ENCODE measurements at places on chromosomes 4 and X.
A peak's percentile ranks its signal among the peaks of the same experiment; 100 is the strongest.

- DNase-seq: peak; percentile 50
Observed at GRCh38 chr4:146495269-146495668, 26.5 kb downstream of the SLC10A7 start.

DNA sequence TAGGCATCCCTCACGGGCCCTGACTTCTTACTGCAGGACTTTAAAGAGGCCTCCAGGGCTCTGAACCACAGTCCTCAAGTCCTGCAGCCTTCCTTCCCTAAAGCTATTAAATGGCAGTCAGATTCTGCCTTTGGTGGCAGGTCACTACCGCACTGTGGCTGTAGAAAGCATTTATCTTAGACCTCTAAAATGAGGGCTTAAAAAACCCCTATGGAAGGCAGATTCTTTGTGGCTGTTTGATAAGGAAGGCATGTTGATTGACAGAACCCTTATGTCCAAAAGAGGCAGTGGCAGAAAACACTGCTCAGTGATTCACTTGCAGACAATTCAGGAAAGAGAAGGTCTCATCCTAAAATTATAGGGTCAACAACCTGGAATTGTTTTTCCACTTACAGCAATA is 79.2 kb downstream of the FBXL5 start:
- DNase-seq: no peak

DNA sequence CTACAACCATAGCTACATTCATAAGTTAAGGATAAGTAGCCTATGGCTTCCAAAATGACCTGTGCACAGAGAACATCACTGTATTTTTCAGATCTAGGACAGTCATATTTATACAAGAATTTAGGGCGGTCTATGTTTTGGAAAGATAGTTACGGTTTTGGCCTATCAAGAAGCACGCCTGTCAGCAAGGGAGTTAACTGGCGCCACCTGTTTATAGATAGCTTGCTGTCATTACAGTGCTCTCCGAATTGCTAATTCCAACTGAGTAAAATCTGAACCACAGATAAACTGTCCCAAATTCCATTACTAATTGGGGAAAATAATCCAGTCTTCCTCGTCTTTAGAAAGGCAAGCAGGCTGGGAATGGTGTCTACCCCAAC is 646 bp downstream of the ABCB7 start:
- DNase-seq: peak; percentile 9

DNA sequence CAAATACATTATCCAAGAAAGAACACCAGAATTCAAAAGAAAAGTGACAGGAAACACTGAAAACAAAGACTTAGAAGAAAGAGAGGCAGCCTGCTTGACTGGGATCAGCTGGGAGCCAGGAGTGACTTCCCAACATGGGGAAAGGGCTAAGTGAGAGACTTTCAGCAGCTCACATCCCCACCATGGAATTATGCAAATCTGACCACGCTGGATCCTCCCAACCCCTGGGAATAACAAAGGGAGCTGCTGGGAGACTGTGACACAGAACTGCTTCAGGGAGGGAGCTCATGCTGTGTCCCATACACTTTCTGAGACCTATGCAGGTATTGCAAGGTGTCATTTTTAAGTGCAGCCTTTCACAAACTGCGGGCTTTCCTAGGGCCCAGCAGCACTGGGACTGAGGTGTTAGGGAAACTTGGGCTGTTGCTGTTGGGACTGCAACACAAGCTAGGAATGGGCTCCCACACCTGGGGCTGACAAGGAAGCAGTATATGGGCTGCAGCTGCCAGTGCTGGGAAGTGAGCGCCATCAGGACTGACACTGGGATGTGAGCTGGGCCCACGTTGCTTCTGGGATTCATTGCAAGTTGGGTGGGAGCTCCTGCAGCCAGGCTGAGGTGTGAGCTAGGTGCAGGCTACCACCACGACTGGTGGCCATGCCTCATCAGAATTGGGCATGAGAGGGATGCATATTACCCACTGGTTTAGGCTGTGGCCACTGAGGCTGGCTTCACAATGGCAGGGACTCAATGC is 139.1 kb downstream of the KDR start:
- DNase-seq: no peak

- DNase-seq: no peak
Observed at GRCh38 chr4:35087218-35087617, 1157.1 kb downstream of the ARAP2 start.

DNA sequence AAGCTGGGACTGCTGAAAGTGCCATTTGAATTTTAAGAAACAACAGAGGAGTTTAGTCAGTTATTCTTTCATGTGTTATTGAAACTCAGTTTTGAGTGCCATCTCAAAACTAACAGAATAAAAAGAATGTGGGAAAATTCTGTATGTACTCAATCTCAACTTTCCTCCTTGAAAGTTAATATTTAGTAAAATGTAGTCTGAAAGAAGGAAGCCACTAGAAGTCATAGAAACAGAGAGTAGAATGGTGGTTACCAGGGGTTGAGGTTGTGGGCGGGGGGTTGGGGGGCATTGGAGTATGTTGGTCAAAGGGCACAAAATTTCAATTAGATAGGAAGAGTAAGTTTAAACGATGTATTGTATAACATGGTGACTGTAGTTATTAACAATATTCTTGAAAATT is 628.3 kb upstream of the MAGEB2 start:
- DNase-seq: no peak

DNA sequence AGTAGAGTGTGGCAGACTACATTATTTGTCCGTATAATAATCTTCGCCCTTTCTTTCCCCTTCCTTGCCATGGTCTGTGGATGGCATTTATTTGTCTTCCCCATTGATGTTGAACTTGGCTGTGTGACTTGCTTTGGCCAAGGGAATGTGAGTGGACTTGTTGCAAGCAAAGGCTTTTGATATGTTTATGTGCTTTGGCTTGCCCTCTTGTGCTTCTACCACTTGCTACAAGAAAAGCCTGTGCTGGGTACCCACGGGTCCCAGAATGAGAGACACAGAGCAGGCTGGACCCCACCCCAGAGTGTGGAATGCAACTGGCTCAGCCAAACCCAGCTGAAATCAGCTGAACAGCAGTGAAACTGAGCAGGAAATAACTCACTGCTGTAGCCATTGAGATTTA is 63.0 kb downstream of the FAM184B start:
- DNase-seq: no peak

DNA sequence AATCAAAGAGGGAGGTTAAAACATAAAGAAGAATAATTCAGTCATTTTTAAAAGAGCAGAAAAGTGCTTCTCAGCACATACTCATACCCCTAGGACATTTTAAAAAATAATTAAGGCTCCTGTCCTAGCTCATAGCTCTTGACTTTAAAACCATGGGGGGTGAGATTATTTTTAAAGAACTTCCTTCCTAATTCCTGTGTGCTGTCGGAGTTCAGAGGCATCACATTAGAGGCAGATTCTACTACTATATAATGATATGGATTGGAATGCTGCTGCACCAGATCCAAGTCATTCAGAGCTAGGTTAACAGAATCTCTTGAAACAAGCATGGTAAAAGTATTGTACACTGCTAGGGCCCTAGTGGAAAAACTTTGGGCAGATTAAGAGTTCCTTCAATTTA is 456.5 kb upstream of the ADGRL3 start:
- DNase-seq: no peak

- DNase-seq: no peak
Observed at GRCh38 chr4:110616238-110617074, 6.4 kb downstream of the PITX2 start.

- DNase-seq: no peak
Observed at GRCh38 chr4:87545052-87545451, 15.9 kb upstream of the SPARCL1 start.

DNA sequence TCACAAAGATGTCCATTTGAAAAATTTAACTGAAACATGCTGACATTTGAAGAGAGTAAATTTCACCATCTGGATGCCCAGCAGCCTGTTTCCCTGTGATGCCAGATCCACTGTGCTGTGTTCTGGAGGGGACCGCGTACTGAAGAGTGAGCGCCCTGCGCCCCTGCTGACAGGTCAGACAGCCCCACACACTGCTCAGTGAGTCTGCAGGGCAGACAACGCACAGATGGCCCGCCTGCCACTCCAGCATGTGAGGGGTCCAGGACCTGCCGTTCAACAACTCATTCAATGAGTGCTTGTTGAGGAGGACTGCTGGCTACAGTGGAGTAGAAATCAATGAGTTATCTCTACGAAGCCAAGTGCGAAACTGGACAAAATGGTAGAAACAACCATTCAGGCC is 49.2 kb downstream of the FGFRL1 start:
- DNase-seq: no peak

DNA sequence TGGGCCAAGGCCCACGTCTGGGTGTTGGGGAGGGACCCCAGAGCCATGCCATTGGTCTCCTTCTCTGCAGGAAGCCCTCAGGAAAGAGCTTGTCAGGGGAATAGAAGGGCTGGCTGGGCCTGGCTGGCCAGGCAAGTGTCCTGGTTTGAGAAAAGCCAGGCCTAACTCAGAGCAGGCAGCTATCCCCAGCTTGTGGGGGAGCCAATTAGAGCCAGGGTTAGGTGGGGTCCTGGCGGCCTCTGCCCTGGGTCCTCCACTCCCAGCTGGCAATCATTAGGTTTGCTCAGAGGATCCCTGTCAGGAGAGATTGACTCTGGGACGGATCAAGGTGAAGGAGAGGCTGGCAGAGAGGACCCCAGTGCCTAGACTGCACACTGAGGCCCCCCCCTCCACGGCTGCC is 64.8 kb downstream of the PJA1 start:
- DNase-seq: no peak

GRCh38 chr4:158768555-158769174 is at the start of gene FNIP2:
Gene FNIP2, plus strand, starts transcription at chr4:158769026. Its CDS starts 187 bp downstream, at chr4:158769213.
- peak; percentile 64 for DNase-seq

- no peak for DNase-seq
Observed at GRCh38 chrX:15816886-15817285, 26.6 kb downstream of the ZRSR2 start.

DNA sequence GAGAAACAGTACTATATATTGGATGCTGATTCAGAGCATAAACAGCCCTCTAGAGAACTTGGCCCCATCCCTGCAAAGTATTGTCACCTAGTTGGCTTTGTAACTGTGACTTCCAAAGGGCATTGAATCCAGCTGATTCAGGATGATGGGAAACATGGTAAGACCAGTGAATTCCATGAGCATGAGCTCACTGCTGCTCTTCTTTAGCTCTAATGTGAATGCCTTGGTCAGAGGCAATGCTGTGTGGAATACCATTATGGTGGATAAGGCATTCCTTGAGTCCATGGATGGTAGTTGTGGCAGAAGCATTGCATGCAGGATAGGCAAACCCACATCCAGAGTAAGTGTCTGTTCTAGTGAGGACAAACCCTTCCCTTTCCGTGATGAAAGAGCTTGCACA is 365.6 kb upstream of the EDA2R start:
- DNase-seq: no peak

DNA sequence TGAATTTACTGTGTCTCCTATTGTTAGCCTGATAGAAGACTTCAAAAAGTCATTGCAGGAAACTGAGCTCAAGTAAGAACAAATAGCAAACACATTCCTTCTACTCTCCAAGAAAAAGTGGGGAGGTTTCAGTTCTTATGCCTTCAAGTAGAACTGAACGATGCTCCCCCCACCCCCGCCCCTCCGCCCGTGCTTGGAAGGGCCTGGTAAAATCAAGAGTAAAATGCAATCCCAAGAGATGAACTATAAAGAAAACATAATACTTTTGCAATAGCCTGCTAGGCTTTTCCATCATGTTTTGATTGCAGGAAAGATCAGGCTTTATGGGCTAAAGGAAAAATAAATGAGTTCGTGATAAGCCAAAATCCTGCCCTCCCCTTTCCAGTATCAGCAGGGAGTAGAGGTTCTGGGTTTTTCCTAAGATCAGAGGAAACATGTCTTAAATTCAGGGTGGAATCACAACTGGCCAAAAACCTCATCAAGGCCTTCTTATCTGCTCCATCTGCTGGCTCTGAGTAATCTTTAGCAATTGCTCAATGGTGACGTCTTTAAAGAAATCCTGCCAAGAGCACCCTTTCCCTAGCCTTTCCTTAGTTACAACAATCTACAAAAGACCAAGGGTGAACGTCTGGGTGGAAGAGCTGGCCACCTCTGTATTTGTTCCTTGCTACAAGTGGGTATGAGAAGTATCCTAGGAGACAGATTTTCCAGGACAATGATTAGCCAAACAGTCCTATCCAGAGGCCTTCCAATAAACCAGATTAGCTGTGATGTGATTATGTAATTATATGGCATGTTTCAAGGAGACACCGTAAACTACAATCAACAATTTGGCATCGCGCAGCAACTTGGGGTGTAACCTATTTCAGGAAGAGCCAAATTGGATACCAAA is 66.3 kb upstream of the FAM9C start:
- peak; percentile 91 for DNase-seq

- DNase-seq: no peak
Observed at GRCh38 chr4:8341691-8342090, 72.1 kb downstream of the HTRA3 start.

- peak; percentile 71 for DNase-seq
Observed at GRCh38 chrX:39196192-39197102, 395.2 kb downstream of the MID1IP1 start.

DNA sequence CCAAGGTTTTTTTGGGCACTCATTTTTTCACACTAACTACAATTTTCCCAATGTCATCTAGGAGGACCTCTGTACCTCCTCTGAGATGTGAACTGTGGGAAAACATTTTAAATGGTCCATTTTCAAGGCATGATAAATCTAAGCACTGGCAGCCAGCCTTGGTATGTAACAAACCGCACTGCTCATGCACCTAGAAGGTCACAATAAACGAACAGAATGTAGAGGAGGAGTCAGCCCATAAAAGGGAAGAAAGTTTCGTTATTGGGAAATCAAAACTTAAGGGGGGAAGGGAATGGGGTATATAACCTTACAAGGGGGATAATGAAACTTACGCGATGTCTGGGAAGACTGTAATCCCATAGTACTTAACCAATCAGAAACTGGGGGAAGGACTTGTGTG is 16.4 kb downstream of the COX18 start:
- no peak for DNase-seq

DNA sequence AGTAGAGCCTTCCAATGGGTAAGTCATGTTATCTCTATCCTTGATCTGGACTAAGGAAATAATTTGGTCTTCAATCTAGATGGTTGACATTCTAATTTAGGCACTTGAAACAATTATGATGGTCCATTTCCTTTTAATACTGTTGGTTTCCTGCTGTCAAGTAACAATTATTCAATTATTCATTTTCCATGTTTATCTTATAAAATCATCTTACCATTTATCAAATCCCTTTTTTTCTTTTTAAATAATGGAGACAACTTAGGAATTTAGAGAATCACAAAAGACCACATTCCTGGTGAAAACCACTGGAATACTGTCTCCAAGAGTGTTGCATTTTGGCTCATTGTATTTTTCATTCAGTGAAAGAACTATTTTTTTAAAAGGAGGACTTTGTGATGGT is 148.7 kb upstream of the CTSO start:
- DNase-seq: no peak

GRCh38 chr4:25970691-25971432 is 56.8 kb downstream of the SMIM20 start:
- peak; percentile 46 for DNase-seq
